Activated naive CD4-positive, alpha-beta T cell treated with anti-CD3 and anti-CD28 coated beads for 36 hours (primary cell): ENCODE measurements at places on chromosomes 2 and 18. TPM values are rescaled to one million over a fixed set of nuclear protein-coding genes. Genes with fewer than 3 reads are reported as not detected.
A peak's percentile ranks its signal among the peaks of the same experiment; 100 is the strongest.

The GATA6 gene
- total RNA-seq: not detected

The TTC39C gene
- total RNA-seq: 44.2 TPM

- H3K27me3 ChIP-seq: no peaks in the 10 kb centered on the region
- peak overlapping the region; percentile 77 for H3K27ac ChIP-seq
- peaks cover 57% of the 10 kb centered on the region for H3K4me1 ChIP-seq
Observed at GRCh38 chr2:38376346-38377049, 575 bp downstream of the ATL2 start.

- H3K36me3 ChIP-seq: no peaks in the 10 kb centered on the region
- no peak overlapping the region for H3K4me3 ChIP-seq
- no peaks in the 10 kb centered on the region for H3K27me3 ChIP-seq
Observed at GRCh38 chr18:25669741-25670140, 317.8 kb upstream of the ZNF521 start.

DNA sequence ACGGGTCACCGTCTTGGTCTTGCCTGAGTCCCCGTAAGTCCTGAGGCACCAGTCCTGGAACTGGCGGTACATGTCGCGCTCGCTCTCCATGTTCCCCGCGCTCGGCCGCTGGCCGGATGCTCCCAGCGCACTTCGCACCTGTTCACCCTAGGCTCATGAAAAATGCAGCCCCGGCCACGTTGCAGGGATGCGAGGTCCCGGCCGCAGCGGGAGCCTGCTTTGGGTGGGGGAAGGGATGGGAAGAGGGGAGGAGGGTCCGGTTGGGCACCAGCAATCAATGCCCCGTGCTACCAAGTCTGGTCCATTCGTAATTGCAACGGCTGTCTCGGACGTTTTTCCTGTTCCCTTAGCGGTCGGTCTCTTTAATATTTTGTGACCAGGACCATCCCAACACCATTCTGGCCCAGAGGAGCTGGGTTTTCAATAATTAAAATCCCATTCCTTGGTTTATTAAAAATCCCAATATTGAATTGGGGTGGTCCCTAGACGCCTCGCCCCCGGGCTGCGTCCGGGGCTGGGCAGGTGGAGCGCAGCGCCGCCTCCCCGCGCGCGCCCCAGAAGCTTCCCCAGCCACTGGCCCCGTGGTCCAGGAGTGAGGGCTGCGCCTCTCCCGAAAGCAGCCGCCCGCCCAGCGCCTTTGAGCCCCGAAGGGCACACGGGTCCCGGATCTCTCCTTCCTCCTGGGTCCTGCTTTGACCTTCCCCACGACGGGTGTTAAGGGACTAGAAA is 1.4 kb downstream of the NOL4 start:
- no peak overlapping the region for H3K4me3 ChIP-seq
- DNase-seq: no peak
- peaks cover 49% of the 10 kb centered on the region for H3K27me3 ChIP-seq
- peaks cover 1% of the 10 kb centered on the region for H3K36me3 ChIP-seq

- H3K27ac ChIP-seq: peak overlapping the region; percentile 43
- DNase-seq: no peak
- no peak overlapping the region for H3K4me3 ChIP-seq
- H3K27me3 ChIP-seq: no peaks in the 10 kb centered on the region
- peaks cover 42% of the 10 kb centered on the region for H3K4me1 ChIP-seq
Observed at GRCh38 chr18:50284255-50284885, 3.0 kb upstream of the MBD1 start.

DNA sequence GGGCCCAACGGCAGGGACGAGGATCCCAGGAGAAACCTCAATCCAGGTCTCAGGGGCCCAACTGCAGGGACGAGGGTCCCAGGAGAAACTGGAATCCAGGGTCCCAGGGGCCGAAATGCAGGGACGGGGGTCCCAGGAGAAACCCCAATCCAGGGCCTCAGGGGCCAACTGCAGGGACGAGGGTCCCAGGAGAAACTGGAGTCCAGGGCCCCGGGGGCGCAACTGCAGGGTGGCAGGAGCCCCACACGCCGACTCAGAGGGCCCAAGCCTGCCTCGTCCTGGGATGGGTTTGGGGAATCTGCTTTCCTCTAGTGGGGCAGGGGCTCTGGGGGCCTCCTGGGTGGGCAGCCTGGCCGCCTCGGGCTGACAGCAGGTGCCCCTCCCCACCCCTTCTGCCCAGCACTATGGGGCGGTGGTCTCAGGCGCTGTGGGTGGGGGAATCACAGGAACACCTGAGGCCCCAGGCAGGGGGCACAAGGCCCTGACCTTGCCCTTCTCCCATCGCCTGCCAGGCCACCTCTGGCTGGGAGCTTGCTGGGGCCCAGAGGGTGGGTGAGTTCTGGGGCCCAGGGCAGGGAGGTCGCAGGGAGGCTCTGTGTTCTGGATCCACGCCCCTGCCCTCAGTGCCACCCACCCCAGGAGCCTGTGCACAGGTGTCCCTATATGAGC is 7.1 kb downstream of the RTP5 start:
- DNase-seq: no peak
- no peak overlapping the region for H3K4me3 ChIP-seq
- peaks cover 13% of the 10 kb centered on the region for H3K4me1 ChIP-seq
- H3K27ac ChIP-seq: no peak overlapping the region
- H3K27me3 ChIP-seq: no peaks in the 10 kb centered on the region
